ENCODE measurements at places on chromosomes 6 and 20. TPM values are rescaled to one million over a fixed set of nuclear protein-coding genes. Genes with fewer than 3 reads are reported as not detected.

IMPG1 gene
- not detected for total RNA-seq

CAGE1 gene
- not detected for total RNA-seq

- DNase-seq: no peak
Observed at GRCh38 chr6:31882344-31882743, 3.5 kb upstream of the SLC44A4 start.

DNA sequence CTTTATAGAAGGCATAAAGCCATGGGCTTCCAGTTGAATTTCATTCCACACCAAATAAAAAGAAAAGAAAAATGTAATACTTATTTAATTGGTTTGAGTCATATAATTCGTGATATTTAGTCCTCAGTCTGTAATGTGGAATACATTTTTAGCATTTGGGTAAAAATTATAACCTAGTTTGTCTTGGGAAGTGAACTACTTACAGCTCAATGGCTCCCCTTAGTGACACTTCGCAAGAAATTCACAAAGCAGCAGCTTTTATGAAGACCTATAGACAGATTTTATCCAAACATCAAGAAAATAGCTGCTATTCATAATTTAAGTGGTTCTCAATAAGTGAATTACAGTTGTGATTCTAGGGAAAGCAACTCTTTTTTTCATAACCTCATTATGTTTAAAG lies 72.1 kb downstream of the RSPO3 start:
- no peak for DNase-seq

DNA sequence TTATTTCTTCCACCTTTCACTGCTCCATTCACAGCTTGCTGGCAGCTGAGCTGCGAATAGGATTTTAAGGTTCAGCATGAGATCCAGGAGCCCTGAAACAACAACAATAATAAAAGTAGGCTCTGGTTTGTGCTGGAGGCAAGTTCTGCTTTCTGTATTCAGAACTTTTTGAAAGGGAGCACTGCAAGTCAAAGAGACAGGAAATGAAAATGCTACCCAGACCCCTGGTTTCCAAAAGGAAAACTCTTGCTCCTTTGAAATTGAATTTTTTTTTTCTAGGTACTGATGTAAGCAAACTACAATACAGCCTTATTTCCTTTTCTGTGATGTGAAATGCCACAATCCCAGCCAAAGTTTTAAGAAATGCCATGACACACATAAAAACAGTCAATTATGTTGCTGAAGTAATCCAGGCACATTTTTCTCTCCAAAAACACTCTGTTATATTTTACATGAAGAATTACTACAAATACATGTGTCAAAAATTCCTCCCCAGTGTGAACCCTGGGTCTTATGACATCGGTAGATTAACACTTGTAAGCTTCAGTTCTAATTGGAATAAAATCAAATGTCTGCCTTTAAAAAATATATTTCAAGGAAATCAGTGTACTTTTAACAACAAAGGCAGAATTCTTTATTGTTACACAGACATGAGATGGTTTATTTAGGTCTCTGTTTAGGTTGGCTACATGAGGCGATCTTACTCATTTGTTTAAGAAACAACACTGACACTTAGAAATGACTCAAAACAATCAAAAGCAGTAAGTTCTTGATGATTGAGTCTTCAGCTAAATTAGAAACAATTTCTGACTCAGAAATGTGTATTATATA lies 656.7 kb downstream of the EPHA7 start:
- no peak for DNase-seq

DNA sequence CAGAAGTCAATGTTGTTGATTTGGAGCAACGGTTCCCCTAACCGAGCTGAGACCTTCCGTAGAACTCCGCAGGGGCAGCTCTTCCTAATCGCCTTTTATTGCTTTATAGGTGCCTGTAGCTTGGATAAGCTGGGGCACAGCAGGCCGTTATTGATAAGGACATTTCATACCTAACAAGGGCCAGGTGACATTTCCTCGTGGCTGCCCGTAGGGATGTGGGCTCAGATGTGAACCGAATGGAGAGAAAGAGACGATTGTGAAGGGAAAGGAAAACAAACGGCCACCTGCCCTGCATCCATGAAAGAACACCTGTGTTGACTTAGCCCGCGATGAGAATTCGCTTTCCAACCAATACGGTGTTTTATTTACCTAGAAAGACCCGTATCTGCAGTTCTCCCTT lies 53.3 kb upstream of the DACT2 start:
- no peak for DNase-seq

Measured in esophagus muscularis mucosa (tissue), 4 donors.